ENCODE measurements at places on chromosomes 4 and X.

GRCh38 chr4:56372774-56373173 is 14.5 kb downstream of the AASDH start:
- peaks cover 24% of the 10 kb centered on the region for H3K36me3 ChIP-seq
- H3K4me1 ChIP-seq = peaks cover 4% of the 10 kb centered on the region
- H3K27ac ChIP-seq = no peak overlapping the region
- H3K4me3 ChIP-seq = no peak overlapping the region
- no peak for DNase-seq

GRCh38 chr4:151933122-151933827 is 172.5 kb upstream of the GATB start:
- no peaks in the 10 kb centered on the region for H3K4me1 ChIP-seq
- peaks cover 2% of the 10 kb centered on the region for H3K27me3 ChIP-seq
- H3K4me3 ChIP-seq = no peak overlapping the region
- no peaks in the 10 kb centered on the region for H3K36me3 ChIP-seq
- no peak overlapping the region for H3K27ac ChIP-seq
- no peak for DNase-seq

DNA sequence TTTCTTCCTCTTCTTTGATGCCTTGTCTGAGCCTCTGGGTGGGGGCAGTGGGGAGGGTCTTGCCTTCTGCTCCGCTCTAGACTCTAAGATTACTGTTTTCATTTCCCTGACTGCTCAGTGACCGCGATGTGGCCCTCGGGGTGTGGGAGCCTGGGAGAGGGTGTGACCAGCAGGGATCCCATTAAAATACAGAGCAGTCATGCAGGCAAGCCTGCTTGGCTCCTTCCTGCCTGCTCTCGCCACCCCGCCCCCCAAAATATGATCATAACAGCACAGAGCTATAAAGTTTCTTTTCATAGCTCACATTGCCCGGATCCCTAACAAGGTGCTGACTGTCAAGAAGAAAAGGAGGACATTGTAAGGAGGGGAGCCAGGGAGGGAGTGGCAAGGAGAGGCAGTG is 332.9 kb downstream of the RAB28 start:
- H3K4me1 ChIP-seq = no peaks in the 10 kb centered on the region
- DNase-seq = no peak
- H3K36me3 ChIP-seq = no peaks in the 10 kb centered on the region
- no peak overlapping the region for H3K27ac ChIP-seq

- no peaks in the 10 kb centered on the region for H3K4me1 ChIP-seq
- no peaks in the 10 kb centered on the region for H3K36me3 ChIP-seq
- DNase-seq = no peak
- H3K4me3 ChIP-seq = no peak overlapping the region
These were observed 86.5 kb downstream of the SH3RF1 start for GRCh38 chr4:169184236-169184635.

DNA sequence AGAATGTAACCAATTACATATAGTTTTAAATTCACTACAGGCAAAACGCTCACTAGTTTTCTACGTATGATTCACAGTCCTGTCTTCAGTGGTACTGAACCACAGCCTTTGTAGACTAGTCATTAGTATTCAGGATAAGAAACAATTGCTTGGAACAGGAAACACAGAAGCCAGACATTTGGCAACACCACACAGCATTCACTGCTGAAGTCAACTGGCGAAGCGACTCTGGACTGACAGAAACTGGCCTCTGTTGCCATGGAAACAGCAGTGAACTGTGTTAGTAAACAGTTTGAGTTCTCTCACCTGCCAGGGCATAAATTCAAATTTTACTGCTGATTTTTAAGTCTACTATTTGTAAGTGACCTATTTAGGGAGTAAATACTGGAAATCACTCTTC is 57.6 kb downstream of the MAPK10 start:
- no peak overlapping the region for H3K27ac ChIP-seq
- DNase-seq = no peak
- no peaks in the 10 kb centered on the region for H3K4me1 ChIP-seq

Measured in activated T-helper 2 cell treated with anti-CD3 and anti-CD28 coated beads, Interferon-gamma antibody, Interleukin-2, Interleukin-4, amounts not matched to agents 10 μg/mL and 5 μg/mL and 100 μg/mL, durations not matched to agents 14 hours and 24 hours and 36 hours (primary cell).